ENCODE measurements at places on chromosomes 1 and 21.

DNA sequence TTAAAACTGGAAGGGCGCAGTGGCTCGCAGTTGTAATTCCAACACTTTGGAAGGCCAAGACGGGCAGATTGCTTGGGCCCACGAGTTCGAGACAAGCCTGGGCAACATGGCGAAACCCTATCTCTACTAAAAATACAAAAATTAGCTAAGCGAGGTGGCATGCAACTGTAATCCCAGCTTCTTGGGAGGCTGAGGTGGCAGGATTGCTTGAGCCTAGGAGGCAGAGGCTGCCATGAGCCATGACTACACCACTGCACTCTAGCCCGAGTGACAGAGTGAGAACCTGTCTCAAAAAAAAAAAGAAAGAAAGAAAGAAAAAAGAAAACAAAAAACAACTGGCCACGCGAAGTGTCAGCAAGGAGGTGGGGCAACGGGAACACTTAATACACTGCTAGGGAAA lies 6.3 kb downstream of the UBE2G2 start:
- no peak for DNase-seq

DNA sequence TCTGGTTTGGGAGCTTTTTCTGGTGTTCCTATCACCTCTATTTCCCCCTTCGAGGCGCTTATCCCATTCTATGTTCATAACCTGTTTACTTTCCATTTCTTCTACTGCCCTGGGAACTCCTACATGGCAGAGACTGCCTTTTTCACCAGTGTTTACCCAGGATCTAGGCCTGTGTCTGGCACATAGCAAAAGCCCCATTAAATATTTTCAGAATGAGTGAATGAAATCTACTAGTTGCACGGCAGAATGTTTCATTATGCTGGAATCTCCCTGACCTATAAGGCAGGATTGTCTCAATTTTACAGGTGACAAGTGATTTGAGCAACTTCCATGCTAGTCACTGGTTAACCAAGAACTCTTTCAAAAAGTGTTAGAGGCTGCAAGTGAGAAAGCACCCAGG lies 70.1 kb downstream of the PGM1 start:
- peak; percentile 64 for DNase-seq

DNA sequence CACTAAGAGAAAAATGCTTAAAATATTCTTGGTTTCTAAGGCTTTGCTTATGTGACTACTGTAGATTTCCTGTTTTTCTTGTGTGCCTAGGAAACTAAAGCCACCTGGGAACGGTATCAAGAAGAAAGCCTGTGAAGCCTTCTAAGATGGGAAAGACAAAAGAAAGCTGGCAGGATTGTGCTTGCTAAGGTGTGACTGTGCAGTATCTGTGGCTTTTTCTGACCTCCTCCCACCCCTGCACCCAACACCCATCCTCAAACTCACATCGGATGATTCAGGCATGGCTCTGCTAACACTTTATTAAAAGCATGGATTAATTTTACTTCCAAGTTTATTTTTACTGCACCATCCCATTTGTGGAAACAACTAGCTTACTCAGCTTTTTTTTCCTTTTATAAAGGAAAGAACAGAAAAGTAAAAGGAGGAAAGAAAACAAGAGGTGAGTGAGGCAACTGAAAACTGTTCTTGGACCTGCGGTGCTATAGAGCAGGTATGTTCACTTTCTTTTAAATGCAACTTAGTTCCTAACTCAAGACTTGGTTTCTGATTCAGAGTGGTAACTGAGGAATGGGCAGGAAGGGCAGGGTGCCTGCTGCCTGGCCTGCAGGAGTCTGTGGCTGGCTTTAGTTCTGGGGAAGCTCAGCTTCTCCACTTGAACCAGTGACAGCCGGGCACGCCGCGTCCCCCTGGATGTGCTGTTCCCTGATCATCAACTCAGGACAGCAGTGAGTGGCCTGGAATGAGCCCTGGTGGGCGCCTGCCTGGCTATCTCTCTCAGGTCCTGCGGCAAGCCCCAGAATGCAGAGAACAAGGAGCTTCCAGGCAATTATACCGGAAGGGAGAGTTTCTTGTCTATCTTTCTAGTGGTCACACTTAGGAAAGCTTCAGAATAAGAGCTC lies at the start of gene GBP6:
Gene GBP6, plus strand, starts transcription at position 422 of the 899 bp plus-strand sequence. CDS start 4,493 bp downstream, outside the sequence.
- DNase-seq: peak; percentile 3

- no peak for DNase-seq
These were observed 156.5 kb upstream of the BRINP3 start for GRCh38 chr1:190634134-190634533.

- no peak for DNase-seq
These were observed 249.7 kb downstream of the C1orf94 start for GRCh38 chr1:34426325-34426896.

DNA sequence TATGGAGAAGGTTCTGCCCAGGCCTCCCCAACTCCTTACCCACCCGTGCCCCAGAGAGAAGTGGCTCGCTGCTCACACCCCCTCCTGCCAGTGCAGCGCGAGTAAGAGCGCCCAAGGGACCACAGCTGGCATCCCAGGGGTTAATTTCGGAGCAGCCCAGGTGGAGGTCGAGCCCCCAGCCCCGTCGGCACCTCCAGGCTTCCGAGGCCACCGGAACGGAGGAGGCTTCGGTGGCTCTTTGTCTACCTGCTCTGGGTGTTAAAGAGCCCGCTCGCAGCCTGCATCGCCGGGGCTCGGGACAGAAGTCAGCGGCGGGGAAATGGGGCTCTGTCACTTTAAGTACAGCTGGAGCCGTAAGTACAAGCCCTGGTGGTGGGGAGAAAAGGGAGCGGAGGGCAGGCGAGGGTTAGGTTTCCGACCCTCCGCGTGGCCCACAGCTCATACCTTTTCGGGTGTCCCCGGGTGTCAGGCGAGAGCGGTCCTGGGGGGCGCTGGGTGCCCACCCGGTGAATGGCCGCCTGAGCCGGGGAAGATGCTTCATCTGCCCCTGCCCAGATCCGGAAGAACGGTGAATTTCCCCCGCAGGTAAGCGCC lies 89.4 kb upstream of the IPO9 start:
- DNase-seq: peak; percentile 68

DNA sequence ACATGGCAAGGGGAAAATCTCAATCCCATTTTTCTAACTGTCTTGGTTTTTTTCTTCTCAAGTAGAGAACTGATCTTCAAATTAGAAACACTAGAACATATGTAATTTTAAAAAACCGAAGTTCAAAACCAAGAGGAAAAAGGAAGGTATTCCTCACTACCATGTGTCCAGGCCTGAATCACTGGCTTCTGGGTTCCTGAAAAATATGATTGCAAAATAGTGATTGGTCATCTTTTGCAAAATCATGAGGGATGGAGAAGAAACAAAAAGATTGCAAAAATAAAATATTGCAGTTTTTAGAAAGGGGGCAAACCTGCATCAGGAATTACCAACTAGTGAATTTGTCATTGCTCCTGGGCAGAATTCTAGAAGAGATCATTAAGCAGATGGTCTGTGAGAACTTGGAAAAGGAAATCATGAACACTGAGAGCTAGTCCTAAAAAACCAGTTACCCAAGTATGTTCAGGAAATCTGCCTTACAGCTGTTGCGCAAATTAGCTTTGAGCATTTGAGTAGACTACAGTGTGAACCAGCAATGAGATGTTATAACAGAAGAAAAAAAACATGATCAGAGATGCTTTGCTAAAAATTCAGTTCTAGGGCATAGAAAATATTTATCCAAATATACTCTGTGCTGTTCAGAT lies 49.4 kb downstream of the SPATA46 start:
- no peak for DNase-seq

- no peak for DNase-seq
These were observed 753.6 kb upstream of the TPTE start for GRCh38 chr21:9767592-9768375.

- no peak for DNase-seq
These were observed 63.6 kb downstream of the CD46 start for GRCh38 chr1:207815466-207815865.

- peak; percentile 28 for DNase-seq
These were observed 267.9 kb downstream of the PTPRU start for GRCh38 chr1:29504196-29504595.

- DNase-seq: no peak
These were observed 487.3 kb upstream of the PTBP2 start for GRCh38 chr1:96234299-96234698.

GRCh38 chr1:78619446-78619802 lies 824 bp upstream of the IFI44L start:
- DNase-seq: no peak

- DNase-seq: no peak
These were observed 113.9 kb upstream of the ZNF648 start for GRCh38 chr1:182175361-182175931.

DNA sequence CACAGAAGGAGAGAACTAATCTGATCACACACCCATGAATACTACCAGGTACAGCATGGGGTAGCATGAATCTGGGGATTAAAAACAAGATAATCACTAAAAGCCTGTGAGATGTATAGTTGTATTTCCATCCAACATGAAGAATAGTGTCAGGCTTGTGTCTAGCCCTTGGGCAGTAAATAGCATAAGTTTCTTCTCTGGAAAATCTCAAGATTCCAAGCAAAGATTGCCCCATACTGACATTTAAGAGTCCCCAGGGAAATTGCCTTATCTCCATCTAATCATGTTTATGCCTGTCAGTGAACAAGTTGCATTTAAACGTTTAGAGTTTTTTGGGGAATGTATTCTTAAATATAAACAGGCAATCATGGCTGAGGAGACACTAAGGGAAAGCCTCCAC lies 109.2 kb upstream of the SERTAD4 start:
- peak; percentile 23 for DNase-seq

DNA sequence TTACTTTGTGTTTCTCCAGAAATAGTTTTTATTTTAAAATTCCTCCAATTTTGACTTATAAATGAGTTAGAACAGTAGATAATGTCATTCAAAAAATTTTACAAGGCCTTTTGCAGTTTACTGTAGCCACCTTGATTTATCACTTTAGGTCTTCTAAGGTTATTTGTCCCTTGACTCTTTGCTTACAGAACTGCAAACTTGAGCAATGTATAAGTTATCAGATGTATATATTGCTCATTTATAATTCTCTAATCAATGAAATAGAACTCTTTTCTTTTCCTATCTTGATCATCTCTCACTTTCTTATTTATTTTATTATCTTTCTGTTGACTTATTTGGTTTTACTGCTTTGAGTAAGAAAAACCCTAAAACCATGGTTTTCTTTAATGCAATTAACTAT lies 5.8 kb upstream of the SPTA1 start:
- no peak for DNase-seq

DNA sequence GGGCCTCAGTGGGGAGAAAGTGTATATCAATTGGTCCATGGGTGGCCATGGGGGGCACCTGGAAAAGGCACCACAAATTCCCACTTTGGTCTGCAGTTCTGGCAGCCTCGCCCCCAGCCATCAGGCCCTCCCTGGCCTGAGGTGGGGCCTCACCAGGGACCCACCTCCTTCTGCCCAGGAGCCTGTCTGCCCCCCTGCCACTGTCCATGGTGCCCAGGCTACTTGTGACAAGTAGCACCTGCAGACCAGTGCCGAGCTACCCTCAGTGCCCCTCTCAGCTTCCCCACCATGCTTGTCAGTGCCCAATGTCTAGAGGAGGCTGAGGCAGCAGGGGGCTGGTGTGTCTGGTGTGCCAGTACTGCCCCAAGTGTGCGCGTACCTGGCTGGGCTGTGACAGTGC lies 87.1 kb upstream of the PAXBP1 start:
- DNase-seq: no peak

DNA sequence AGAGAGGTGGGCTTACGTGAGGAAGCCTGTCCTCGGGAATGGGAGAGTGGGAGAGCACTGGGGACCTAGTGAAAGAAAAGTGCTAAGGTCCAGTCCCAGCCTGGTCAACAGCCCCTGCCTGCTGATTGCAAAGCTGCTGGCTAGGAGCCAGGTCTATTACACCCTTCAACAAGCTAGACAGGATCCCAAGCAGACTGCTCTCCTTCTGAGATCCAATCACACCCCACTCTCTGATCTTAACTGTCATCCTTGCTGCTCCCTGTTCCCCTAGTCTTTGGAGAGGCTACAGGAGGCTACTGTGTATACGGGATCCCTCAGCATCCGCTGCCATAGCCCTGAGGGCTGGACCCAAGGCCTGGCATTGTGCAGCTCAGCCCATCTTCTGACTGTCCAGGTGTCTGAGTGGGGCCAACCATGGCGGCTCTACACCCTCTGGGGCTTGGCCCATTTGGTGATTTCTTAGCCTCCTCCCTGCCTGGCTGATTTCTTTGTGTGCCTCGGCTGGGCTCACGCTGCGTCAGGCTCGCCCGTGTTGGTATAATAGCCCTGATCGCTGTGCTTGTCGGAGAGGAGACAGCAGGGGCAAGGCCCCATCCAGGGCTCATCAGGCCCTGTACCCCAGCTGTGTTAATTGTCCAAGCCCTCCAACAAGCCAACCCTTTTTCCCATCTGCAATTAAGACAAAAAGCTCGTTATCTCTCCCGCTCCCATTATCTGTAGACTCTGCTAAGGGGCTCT lies 43.9 kb downstream of the NAV1 start:
- peak; percentile 80 for DNase-seq

DNA sequence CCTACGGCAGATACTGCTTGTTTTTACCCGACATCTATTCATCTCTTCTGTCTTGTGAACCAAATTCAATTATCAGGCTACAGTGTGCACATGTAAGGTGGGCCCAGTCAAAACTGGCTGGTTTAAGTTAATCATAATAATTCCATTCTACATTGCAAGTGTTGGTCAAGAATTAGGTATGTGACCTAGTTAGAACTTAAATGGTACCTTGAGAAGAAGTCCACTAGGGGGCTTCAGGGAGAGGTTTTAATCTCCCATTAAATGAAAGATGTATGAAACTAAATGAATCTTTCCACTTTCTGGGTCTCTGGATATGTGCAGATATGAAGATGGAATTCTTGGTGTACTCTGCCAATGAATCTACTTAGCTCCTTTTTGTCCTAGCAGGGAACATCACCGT lies 187.1 kb downstream of the CDC42BPA start:
- peak; percentile 61 for DNase-seq

DNA sequence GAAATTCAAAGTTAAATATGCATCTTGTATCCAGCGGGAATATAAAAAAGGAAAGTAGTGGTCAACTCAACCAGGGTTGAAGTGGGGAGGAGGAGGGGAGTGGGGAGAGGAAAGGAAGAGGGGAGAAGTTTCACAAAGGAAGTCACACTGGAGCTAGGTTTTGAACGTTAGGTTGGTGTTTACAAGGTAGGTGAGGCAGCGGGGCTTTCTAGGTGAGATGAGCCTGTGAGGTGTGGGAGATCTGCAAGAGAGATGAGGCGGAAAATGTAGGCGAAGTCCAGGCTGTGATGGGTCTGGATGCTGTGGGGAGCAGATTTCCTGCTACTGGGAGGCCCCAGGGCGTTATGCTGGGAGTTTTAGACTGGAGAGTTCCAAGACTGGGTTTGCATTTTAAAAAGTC lies 36.1 kb upstream of the IL20 start:
- no peak for DNase-seq

Measured in EH (cell line).